ENCODE measurements at places on chromosomes 7 and 10. TPM values are rescaled to one million over a fixed set of nuclear protein-coding genes. Genes with fewer than 3 reads are reported as not detected.

DNA sequence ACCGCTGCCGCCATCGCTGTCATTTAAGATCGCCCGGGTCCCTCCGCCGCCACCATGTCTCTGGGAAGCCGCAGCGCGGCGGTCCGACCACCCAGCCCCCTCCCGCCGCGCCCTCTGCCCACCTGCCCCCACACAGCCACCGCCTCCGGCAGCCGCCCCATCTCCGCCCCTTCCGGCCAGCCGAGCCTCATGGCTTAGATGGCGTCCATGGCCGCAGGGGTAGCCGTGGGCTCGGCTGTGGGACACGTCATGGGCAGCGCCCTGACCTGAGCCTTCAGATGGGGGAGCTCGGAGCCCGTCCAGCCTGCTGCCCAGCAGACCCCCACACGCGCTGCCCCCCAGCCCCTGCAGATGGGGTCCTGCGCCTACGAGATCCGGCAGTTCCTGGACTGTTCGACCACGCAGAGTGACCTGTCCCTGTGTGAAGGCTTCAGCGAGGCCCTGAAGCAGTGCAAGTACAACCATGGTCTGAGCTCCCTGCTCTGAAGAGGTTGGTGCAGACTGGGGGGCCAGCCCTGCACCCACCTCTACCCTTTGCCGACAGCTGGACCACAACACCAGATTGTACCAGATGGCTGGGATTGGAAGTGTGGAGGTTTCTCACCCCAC is 38.0 kb upstream of the TARP start:
- DNase-seq: no peak

CC2D2B gene
- total RNA-seq: 2.1 TPM

GRCh38 chr10:76009531-76009930 is 578.1 kb downstream of the LRMDA start:
- no peak for DNase-seq

GDF2 gene
- total RNA-seq: not detected

DNA sequence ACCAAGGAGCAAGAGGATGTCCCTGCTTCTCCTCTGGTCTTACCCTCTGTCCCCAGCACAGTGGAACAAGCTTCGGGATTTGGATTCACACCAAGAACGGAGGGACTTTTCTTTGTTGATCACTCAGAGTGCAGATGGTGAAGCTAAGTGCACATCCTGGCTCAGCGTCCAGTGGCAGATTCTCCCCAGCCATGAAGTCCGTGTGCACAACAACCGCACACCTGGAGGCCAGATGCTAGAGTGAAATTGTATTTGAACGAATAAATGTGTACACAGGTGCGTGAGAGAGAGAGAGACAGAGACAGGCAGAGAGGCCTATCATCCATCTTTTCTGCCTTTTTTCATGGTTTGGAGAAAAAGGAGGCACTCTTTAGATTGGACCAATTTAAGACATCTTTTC is 31.5 kb downstream of the ASB13 start:
- DNase-seq: no peak

DNA sequence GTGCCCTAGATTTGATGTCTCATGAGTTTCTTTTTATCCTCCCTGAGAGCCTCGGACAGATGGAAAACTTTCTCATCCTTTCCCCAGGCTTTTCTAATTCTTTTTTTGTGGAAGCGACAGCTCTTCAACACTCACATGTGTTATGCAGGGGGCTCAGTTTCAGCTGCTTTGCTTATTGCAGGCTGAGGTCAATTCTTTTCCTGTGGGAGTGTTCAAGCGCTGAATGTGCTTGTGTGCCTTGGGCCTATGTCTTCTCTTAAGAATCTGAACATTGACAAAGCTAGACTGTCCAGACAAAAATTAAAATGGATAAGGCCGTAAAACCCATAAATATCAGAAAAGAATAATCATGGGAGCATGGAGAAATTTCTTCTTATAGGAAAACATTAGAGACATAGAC is 125.2 kb upstream of the STEAP4 start:
- no peak for DNase-seq

DNA sequence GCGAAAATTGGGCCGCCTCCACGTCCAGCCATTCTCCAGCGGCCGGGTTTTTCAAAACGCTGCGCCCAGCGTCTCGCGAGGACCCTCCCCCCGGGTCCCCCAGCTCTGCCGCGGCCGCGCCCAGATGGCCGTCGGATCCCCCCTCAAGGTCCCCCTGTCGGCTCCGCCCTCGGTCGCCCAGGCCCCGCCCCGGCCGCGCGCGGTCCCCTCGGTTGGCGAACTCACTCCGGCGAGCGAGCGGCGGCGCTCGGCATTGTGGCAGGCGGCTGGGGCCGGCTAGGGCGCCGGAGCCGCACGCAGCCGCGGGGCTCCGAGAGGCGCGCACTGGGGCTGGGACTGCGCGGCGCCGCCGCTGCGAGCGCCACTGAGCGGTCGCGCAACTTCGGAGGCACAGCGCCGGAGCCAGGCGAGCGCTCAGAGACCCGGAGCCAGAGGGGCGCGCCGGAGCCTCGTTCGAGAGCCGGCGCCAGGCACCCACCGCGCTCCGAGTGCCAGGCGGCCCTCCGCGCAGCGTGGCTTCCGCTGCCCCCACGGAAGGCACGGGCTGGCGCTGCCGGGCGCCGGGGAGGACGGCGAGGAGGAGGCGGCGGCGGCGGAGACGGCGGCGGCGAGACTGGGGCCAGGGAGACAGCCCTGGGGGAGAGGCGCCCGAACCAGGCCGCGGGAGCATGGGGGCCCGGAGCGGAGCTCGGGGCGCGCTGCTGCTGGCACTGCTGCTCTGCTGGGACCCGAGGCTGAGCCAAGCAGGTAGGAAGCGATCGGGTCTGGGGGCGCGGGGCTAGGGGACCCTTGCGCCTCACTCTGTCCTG is at the start of gene UNC5B:
Gene UNC5B (plus strand): TSS at position 253 of the 809 bp plus-strand sequence. CDS start 416 bp downstream, at position 669.
- peak; percentile 91 for DNase-seq

DNA sequence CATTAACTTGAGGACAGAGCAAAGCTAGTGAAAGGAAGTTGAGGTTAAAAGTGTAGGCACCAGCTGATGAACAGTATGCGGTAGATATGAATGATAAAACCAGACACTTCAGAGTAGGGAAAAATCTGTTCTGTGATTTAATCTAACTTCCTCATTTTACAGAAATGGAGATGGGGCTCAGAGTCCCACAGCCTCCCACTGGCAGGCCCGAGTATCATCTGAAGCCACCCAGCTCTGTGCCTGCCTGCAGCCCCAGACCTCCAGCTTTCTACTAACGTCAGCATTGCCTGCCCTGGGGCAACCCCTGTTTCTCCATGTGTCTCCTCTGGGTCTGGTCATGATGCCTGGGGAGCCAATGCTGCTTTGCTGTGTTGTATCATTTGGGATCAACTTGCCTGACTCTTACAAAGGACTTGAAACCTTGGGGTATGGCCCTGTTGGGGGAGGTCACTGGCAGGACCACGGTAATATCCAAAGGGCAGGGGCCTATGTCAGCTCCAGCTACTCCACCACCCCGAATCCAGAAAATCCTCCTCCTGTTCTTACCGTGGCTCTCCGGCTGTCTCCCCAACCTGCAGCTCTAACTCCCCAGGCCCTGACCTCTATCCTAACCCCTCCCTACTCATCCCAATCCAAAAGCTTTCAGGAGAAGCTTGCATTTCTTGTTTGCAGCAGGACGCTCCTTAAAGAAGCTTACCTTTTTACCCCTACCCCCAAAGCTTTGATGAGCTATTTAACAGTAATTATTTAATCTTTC is 56.2 kb upstream of the NPY start:
- DNase-seq: no peak

DNA sequence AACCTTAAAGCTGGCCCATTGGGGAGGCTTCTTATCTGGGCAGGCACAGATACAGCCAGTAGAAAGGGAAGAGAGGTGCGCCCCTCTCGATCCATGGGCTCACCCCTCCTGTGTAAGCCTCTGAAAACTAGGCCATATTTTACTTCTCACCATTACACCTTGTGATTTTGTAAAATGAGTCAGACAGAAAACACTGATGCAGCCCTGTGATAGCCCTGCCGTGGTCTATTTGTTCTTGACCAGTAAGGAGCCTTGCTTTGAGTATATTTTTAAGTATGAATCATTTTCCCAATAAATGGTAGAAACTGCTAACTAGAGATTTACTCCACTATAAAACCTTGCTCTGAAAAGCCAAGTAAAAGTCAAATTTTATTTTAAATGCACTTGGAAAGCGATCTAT is 329.8 kb upstream of the MBL2 start:
- no peak for DNase-seq

GRCh38 chr10:84226616-84227015 is 1.3 kb upstream of the LRIT2 start:
- no peak for DNase-seq

GRCh38 chr10:13183625-13184024 is 22.3 kb downstream of the MCM10 start:
- no peak for DNase-seq

ACSM6 gene
- not detected for total RNA-seq

DNA sequence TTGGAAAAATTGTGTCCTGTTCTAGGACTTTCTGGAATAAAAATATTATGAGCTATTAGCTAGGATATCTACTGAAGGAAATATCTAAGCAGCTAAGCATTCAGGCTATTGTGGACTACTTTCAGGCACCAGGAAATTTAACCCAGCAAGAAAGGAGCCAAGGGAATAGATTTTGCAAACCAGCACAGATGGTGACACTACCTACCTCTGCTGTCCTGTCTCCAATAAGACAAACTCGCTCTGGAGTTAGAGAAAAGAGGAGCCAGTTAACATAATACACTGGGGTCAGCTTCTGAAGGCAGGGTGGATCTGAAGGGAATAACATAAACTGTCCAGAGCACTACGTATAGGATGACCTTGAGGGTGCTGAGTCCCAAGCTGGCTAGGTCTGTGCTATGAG is 223.7 kb upstream of the PRSS58 start:
- no peak for DNase-seq
